ENCODE measurements at places on chromosomes 2 and 18.

- DNase-seq = peak; percentile 9
These were observed 69.8 kb downstream of the CYBRD1 start for GRCh38 chr2:171592036-171592555.

DNA sequence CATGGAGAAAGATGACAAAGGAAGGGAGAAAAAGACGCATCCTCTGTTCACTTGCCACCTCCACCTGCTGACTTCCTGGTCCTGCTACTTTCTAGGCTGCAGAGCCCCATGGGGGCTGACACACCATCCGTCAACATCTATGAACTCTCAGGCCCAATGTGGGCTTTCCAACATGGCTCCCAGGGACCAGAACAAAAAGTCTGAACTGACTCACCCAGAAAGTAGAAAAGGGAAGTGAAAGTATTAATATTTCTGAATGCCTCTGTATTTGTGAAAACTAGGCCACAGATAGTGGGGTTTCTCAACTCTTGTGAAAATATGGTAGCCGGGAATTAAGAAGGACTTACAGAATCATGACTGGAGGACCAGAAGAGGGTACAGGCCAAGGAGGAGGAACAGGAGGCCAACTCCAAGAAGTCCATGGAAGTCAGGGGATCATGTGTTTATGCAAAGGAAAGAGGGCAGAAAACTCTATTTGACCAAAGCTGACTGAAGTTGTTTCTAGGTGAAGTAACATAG, 123.1 kb upstream of the CAB39 start:
- DNase-seq = no peak

- peak; percentile 13 for DNase-seq
These were observed 18.3 kb downstream of the ZNF892 start for GRCh38 chr2:95225658-95226057.

DNA sequence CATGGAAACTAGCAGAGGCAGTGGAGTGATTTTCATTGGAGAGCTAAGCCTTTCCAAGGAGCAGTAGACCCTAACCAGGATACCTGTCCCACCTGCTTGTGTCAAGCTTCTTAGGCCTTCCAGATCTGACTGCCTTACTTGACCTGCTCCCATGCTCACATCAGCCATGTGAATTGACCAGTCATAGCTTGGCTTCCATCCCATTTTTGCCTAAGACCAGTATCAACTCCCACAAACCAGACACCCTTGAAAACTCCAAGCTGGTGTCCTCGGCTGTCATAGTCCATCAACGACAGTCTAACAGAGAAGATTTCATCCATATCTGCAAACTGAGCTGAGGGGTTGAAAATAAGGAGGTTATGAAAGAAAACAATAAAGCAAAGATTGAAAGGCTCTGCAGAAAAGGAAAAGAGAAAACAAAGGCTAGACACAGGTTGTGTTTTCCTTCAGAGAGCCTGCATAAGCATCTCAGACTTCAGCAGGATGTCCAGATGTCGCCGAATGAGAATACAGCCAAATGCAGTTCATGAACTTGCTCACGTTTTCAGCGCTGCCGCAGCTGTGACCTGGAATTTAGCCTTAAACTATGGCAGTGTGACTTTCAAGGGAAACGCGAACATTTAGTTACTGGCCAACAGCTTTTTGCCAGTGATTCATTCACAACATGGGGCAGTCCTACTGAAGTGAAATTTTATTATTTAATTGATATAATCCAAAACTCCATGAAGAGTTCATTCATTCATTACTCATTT, 868.1 kb upstream of the ID2 start:
- DNase-seq = no peak

DNA sequence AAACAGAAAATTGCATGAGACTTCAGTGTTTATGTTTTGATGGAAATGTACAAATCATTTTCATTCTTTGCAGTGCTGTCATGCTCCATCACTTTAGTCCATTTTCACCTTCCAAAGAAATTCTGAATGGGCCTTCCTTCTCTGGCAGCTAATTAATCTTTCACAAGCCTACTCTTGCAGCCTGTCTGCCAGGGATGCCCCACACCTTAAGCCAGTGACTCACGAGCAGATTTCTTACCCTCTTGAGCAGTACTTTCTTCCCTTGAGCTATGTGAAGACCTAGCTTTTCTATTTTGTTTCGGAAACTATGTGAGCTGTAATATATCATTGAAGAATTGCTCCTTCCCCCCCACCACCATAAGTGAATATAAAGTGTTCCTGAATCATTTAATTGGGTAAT, 404.3 kb upstream of the VWC2L start:
- DNase-seq = peak; percentile 12

- DNase-seq = peak; percentile 20
These were observed 815 bp downstream of the GMCL1 start for GRCh38 chr2:69830045-69830905.

DNA sequence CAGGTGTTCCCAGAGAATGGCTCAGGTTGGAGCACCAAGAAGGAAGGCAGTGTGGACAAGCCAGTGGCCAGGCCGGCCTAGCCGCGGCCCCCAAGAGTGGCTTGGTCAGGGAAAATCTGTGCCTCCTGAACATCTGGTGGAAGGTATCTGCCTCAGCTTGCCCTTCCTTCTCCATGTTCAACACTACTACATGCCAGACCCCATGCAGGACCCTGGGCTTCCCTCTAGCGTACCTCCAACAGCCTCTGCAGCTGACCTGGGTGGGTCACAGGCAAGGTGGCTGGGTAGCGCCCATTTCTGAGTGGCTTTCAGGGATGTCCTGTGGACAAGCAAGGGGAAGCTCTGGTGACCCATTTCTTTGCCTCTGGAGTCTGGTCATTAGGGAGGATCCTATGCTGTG, 7.7 kb downstream of the WNT10A start:
- DNase-seq = no peak

- DNase-seq = no peak
These were observed 2.7 kb downstream of the AAMP start for GRCh38 chr2:218267259-218267658.

GRCh38 chr2:102355526-102356380, at the start of gene IL18R1:
TSS of gene IL18R1 (plus strand) at chr2:102355796. CDS start at chr2:102362661, 6,865 bp downstream.
- DNase-seq = peak; percentile 76

DNA sequence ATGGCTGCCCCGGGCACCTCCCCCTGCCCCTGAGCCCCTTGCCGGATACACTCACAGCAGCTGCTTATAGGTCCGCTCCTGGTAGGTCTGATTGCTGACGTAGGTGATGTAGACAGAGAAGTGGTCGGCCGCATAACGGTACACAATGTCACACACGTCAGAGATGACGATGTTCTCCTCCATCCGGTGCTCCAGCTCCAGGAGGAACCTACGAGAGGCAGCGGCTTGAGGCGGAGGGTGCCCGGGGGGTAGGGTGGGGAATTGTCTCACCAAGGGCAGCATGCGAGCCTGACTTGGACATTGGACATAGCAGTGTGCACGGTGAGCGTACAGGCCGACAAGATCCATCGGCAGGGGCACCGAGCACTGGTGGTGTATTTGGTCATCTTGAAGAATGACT, 22.8 kb downstream of the SNORC start:
- DNase-seq = no peak

DNA sequence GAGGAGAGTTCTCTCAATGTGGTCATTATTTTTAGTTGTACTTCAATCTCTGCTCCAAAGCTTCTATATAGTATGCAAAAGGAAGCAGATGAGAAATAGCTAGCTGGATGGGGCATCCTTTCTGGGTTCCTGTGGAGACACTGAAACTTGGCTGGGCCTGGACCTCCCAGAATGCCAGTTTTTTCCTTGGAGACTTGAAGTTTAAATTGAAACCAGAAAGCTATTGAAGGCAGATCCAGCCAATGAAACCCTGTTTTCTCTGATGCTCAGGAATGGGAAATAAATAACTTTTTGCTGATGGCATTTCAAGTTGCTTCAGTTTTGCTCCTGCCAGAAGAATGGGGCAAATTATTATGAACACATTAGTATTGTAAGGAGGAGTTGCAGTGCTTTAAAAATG, 2.9 kb downstream of the SETBP1 start:
- no peak for DNase-seq

GRCh38 chr18:70576276-70577022, 287.6 kb downstream of the SOCS6 start:
- DNase-seq = no peak

- no peak for DNase-seq
These were observed 591.0 kb downstream of the ARHGAP15 start for GRCh38 chr2:143720095-143720664.

GRCh38 chr18:55290898-55291297, 297.1 kb downstream of the TCF4 start:
- peak; percentile 55 for DNase-seq

- no peak for DNase-seq
These were observed 136.2 kb downstream of the CERS6 start for GRCh38 chr2:168592181-168592831.

DNA sequence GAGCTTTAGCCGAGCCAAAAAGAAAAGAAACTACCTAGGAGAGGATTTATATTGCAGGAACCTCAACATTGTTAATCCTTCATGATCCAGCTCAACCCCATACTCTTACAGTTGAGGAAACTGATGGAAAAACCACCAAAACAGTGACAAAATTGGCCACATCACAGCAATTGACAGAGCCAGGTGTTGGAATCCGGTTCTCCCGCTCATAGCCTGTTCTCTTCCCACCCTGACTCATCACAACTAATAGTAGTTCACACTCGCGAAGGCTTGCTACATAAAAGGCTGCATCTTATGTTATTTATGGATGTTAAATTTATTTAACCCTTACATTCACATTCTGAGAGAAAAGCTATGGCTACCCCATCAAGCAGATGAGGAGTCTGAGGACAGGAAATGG, 33.7 kb downstream of the SLC9A4 start:
- DNase-seq = no peak

DNA sequence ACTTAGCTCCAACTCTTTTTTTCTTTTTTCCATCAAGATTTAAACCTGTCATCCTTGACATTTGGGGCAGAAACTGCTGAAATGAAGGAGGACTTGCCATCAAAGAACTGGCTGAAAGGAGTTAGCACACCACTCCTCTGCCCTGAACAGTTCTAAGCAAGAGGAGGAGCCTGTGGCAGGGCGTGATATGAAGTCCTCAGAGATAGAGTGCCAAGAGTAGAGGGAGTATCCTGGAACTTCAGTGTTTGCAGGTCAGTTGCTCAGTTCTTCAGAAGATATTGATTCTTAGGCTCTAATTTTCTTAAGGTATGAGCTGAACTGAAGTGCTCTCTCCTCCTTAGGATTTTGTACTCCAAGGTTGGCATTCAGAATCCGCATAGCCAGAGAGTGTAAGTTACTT, 15.2 kb downstream of the NABP1 start:
- no peak for DNase-seq

DNA sequence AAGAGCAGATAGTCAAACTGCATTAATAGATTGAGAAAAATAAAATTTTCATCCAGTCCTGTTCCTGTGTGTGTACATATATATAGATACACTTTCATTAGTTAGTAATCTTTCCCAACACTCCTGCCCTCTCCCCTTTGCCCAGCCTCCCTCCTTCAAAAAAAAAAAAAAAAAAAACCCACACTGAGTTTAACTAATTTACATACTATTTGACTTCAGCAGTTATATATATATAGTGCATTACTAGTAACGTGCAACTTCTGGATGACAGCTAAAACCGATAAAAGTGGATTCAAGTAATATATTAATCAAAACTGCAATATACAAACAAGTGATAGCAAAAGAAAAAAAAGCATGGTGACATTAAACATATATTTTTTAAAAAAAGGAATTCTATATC, 1.4 kb downstream of the FIGN start:
- DNase-seq = no peak

DNA sequence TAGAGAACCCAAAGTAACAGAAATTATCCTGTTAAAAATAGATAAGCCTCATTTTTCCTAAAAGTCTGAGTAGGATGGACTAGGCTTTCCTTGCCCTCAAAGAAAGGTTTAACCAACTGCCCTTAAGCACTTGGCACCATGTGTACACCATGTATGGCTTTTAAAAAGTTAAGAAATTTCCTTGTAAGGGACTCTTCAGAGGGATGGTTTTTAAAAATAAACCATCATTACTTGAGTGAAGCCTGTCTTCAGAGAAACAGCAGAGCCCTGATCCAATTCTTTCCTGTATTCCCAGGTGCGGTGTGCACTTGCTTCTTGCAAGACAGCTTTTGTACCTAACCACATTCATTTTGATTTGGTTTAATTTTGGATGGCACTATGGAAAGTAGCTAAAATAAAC, 1.1 kb upstream of the NEMP2 start:
- no peak for DNase-seq

- peak; percentile 53 for DNase-seq
These were observed 41.1 kb upstream of the VIT start for GRCh38 chr2:36655453-36655852.

DNA sequence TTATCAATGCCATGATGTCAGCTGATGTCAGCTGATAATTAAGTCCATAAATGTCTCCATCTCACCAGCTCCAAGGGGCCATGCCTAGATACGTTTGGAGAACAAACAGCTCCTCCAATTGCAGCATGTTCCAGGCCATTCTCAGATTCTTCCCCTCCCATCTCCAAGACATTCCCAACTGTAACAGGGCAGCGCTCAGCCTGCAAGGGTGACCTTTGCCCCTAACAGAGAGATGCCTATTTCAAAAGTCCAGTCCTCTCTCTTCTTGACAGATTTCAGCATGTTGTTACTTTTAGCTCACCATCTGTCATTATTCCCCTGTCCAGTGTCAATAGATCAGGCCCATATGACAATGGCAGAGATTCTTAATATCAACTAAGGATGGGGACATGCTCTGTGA, 9.9 kb downstream of the PSD4 start:
- no peak for DNase-seq

GRCh38 chr2:86225581-86225980, 26.3 kb downstream of the MRPL35 start:
- peak; percentile 24 for DNase-seq

DNA sequence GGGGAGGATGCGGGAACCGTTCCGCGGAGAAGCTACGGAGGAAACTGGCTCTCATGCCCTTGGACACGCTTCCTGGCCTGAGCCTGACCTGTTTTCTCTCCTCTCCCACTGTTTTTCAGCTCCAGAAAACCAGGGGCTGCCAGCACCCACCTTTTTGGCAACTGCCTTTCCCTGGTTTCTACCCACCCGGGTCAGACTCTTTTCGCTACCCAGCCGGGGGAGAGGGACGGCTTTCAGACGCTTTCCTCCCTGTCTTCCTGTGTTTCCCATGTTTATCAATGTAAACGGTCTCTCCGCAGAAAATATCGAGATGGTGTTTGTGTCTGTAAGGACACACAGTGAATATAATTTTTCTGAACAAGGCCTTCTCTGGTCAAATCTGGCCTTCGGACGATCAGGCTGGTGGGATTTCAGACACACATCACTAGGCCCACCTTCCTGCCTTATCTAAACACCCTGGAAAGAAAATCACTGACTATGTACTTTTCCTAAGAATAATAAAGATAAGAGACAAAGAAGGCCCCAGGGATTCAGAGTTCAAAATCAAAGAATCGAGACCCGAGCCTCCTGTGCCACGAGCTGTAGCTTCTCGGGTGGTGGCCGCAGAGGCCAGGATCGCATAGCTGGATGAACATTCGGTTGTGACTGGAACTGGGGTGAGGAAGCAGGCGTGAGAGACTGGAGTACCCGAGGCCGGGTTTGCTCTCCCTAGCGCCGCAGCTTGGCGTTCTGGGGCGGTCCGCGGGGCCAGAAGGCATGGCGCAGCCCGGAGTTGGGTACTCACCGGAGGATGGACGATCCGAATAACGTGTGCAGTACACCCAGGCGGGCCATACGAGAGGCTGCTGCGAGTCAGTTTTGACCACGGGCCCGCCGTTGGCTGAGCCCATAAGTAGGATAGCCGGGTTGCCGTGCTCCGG, 1.7 kb downstream of the EN1 start:
- DNase-seq = no peak

Measured in iris pigment epithelial cell (primary cell).